Activated T-helper 1 cell treated with anti-CD3 and anti-CD28 coated beads, Interleukin-2, amount 50 U/mL, for 16 hours (primary cell): ENCODE measurements at places on chromosomes 7 and 10.

- no peak for DNase-seq
Measured at GRCh38 chr7:128115336-128115820, 84.1 kb upstream of the LRRC4 start.

DNA sequence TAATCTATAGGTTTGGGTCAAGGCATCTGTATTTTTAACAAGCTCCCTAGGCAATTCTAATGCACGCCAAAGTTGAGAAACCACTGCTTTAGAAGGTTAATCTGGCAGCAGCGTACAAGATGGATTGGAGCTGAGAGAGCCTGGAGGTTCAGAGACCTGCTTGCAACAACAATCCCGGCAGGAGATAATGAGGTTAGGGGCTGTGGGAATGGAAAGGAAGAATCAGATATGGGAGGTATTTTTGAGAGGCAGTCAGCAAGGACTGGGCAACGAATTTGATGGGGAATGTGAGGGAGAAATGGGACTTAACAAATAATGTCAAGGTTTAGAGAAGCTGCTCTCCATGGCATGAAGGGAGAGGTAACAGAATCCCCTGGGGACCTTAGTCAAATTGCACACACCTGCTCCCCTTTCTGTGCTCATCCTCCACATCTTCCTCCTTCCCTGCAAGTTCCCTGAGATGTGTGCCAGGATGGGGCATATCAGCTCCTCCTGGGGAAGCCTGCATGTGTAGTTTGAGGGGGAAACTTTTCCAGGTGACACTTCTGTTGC lies 731.0 kb upstream of the GALNT17 start:
- no peak for DNase-seq

DNA sequence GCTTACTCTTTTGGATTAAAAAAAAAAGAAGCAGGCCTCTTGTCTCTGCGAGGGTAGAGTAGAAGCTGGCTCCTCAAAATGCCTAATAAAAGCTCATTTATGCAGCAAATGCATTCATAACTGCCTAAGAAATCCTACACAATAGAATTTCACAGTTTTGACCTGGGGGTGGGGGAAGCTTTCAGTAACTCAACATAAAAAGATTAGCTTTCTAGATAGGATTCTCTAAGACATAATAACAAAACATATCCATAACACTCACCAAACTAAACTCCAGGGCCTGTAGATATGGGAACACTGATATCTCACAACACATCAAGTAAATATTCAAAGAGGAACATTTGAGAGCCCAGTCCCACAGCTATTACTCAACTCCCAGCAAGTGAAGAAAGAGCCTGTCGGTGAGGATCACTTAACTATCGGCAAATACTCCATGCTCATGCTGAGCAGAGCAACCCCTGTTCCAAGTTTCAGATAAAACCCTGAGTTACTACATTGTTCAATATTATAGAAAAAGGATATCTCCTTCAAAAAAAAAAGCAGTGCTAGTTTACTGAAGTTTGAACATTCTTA lies 88.1 kb downstream of the COBL start:
- DNase-seq = no peak

- no peak for DNase-seq
Measured at GRCh38 chr7:133821171-133821570, 306.0 kb upstream of the LRGUK start.

- no peak for DNase-seq
Measured at GRCh38 chr7:42096268-42096667, 140.7 kb downstream of the GLI3 start.

DNA sequence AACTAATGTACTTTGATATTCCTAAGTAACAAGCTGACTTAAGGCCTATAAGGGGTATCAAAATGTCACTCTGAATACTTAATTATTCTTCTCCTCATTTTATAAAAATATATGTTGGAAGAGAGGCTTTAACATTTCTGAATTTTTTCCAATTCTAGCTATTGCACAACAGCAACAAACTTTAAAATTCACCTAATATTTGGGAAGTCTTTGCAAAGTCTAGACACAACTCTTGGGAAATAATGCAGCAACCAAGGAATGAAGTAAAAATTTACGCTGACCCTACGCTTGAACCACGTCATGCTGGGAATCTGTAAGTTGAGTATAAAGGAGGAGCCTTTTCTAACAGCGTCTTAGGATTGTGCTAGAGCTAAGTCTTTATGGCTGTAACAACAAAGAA lies 243.9 kb upstream of the IMMP2L start:
- DNase-seq = no peak

DNA sequence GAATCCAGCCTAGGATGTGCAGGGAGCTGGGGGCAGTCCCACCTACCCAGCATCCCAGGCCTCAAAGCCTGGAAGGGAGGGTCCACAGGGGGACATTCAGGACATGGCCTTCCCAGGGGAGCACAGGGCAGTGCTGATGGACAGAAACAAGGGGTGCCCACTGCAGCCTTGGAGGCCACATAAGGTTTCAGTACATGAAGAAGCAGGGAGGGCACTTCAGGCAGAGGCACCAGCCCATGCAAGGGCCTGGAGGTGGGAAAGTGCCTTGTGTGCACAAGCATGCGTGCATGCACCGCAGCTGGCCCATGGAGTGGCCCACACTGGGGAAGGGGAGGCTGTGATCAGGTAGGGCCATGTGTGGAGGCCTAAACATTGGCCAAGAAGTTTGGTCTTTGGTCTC lies 9.1 kb downstream of the C10orf105 start:
- DNase-seq = no peak

GRCh38 chr7:40760293-40760964 lies 625.6 kb downstream of the SUGCT start:
- DNase-seq = no peak

- DNase-seq = no peak
Measured at GRCh38 chr7:71846160-71846559, 566.0 kb downstream of the CALN1 start.

- DNase-seq = peak; percentile 42
Measured at GRCh38 chr7:151408839-151409666, 785 bp downstream of the WDR86 start.

DNA sequence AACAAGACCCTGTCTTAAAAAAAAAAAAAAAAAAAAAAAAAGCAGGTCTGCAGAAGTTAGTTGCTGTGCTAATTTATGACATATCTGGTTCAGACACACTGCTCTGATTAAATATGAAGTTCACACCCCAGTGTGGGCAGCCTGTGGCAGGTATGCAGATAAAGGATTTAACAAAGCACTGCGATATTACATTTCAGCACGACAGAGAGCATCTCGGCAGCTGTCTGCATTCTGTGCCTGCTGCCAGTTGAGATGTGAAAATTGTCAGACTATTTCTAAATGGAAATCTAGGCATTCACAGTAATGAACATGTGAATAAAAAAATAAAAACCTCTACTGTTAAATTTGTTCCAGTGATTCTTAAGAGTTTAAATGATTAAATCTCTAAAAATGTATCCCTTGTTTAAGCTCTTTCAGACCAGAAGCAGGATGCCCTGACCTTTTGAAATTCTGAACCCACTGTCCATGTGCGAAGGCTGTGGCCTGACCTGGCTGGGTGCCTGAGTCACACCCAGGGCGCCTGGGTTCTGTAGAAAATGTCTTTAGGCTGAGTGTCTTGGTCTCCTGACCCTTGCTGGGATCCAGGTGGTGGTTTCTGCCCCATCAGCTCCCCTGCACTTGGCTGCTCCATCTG lies 272.9 kb downstream of the WDR37 start:
- DNase-seq = no peak

DNA sequence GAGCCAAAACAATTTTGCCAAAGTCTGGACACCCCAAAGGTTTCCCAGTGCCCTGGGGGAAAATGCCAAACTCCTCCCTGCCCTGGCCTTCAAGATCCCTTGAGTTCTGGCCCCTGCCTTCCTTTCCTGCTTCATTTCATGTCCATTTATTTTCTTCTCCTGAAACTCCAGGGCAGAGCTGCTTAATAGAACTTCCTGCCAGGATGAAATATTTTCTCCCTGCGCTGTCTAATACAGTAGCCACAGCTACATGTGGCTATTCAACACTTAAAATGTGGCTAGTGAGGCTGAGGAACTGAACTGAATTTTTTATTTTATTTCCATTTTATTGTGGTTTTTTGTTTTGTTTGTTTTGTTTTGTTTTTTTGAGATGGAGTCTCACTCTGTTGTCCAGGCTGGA lies 49.6 kb downstream of the COL13A1 start:
- DNase-seq = no peak

- DNase-seq = no peak
Measured at GRCh38 chr10:43960477-43960876, 311.8 kb upstream of the ZNF32 start.

- DNase-seq = no peak
Measured at GRCh38 chr10:110613341-110613995, 30.7 kb upstream of the RBM20 start.

GRCh38 chr10:71209731-71210541 lies 2.4 kb upstream of the UNC5B start:
- no peak for DNase-seq

DNA sequence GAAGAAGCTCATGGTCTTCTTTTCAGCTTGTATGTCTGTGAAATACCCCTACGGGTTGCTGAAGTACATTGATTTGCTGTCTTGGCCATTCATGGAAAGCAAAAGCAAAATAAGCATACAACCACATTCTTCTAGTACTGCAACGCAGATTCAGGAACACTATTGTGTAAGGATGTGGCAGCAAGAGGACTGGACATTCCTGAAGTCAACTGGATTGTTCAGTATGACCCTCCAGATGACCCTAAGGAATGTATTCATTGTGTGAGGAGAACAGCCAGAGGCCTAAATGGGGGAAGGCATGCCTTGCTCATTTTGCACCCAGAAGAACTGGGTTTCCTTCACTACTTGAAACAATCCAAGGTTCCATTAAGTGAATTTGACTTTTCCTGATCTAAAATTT lies 133.4 kb upstream of the ANKRD1 start:
- no peak for DNase-seq

DNA sequence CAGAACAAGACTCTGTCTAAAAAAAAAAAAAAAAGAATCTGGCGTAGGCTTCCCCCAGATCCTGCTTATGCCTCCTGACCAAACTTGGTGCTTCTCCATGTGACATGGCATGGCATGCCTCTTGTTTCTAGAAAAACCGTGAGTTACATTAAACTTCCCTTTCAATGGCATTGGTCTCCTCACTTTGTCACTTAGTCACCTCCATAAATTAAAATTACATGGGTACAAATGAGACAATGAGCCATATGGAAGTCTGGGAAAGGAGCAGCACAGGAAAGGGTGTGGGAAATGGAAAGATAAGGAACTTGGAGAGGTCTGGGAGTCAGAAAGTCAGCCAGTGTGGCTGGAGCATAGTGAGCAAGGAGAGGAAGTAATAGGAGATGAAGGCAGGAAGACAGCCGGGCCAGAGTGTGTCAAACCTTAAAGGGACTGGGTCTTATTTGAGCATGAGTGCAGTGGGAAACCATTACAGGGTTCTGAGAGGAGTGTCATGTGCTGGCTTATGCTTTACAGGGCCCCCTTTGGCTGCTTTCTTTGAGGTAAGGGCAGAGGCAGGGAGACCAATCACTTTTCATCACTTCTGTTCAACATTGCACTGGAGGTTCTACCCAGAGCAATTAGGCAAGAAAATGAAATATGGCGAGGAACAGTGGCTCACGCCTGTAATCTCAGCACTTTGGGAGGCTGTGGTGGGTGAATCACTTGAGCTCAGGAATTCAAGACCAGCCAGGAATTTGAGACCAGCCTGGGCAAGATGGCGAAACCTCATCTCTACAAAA lies 21.3 kb upstream of the ZMIZ2 start:
- DNase-seq = no peak

DNA sequence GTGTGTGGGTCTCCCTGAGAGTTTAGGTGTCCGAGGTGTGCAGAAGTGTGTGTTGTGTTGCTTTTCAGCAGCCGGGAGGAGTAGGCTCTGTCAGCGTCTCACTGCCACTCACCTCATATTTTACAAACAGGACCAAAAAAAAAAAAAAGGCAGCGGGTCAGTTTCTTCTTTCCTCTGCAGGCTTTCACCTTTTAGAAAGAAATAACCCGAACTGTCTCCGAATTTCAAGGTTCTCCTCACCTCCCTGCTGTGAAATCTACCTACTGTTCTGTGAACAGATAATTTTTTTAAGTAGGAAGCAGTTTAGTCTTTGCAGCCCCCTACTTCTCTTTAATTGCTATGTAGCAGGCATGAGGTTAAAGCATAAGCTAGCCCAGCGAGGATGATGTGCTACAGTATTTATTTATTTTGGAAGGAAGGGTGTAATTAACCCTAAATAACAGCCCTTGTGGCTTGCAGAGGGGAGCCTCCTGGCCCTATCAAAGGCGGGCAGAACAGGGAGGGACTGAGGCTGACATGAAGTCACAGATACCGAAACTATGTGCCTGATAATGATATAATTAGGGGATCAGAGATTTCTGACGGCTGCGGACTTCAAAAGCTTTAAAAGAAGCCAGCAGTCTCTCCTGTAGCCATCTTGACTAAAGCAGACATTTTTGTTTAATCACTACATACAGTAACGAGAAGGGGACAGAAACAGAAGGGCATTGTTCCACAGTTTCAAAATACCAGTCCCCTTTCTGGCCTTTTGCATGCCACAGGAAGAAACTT lies 1.6 kb downstream of the BAMBI start:
- DNase-seq = no peak

DNA sequence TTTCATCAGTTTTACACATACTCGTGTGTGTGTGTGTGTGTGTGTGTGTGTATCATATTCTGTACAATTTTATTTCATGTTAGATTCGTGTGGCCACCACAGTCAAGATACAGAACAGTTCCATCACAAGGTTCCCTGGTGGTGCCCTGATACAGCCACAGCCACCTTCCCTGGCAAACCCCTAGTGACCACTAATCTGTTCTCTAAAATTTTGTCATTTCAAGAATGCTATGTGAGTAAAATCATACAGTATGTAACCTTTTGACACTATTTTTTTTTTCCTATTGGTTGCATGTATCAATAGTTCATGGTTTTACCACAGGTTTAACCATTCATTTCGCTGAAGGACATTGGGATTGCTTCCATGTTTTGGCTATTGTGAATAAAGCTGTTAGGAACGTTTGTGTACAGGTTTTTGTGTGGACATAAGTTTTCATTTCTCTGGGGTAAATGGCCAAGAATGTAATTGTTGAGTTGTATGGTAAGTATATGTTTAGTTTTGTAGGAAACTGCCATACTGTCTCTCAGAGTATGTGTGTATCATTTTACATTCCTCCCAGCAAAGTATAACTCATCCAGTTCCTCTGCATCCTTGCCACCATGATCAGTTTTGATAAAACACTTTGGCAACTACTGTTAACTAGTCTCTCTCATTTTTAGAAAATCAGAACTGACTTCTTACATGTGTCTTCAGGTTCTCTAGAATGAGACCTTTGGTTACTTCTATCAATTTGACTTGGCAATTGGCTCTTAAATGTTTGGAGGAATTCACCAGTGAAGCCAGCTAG lies 20.6 kb downstream of the KLHDC10 start:
- DNase-seq = no peak
